Smooth muscle cell of the coronary artery (primary cell): ENCODE measurements at places on chromosomes 7 and 10. TPM values are rescaled to one million over a fixed set of nuclear protein-coding genes. Genes with fewer than 3 reads are reported as not detected.

CALHM1 gene
- total RNA-seq, result not detected in 2 replicates

NKX2-3 gene
- total RNA-seq, result not detected in 2 replicates

RAB19 gene
- not detected in 2 replicates for total RNA-seq

ZNF425 gene
- 3.6 and 4.2 TPM in 2 replicates for total RNA-seq

AKR1C4 gene
- total RNA-seq, result not detected in 2 replicates

LRIT1 gene
- not detected in 2 replicates for total RNA-seq

ACSM6 gene
- not detected in 2 replicates for total RNA-seq

TSPAN33 gene
- 0.12 and 1.8 TPM in 2 replicates for total RNA-seq

CYP2E1 gene
- total RNA-seq, result 0.53 and 0.59 TPM in 2 replicates

RARRES2 gene
- total RNA-seq, result 1.2 and 15.2 TPM in 2 replicates

TMEM26 gene
- 0.35 and 0.60 TPM in 2 replicates for total RNA-seq

PTCD1 gene
- 5.1 and 6.5 TPM in 2 replicates for total RNA-seq

PCLO gene
- total RNA-seq, result under 0.01 TPM in 1 of 2 replicates, not detected in the other

SLC29A4 gene
- 2.5 and 4.3 TPM in 2 replicates for total RNA-seq

SPDYE1 gene
- not detected in 2 replicates for total RNA-seq

OPALIN gene
- total RNA-seq, result not detected in 2 replicates

GPR85 gene
- 0.12 and 0.60 TPM in 2 replicates for total RNA-seq

EFCAB10 gene
- total RNA-seq, result not detected in 2 replicates

PPP1R17 gene
- total RNA-seq, result not detected in 2 replicates

OPN4 gene
- total RNA-seq, result not detected in 2 replicates

PON1 gene
- not detected in 2 replicates for total RNA-seq

VTI1A gene
- 12.2 and 19.9 TPM in 2 replicates for total RNA-seq

ZNRF2 gene
- 2.8 and 3.2 TPM in 2 replicates for total RNA-seq

SPDYE11 gene
- not detected in 2 replicates for total RNA-seq

HOXA4 gene
- not detected in 2 replicates for total RNA-seq

OR9A2 gene
- 0.12 TPM in 1 of 2 replicates, not detected in the other for total RNA-seq
